Gastroesophageal sphincter (tissue), 4 donors: ENCODE measurements at places on chromosomes 3 and 15.

GRCh38 chr3:118980832-118981231 lies 53.8 kb downstream of the IGSF11 start:
- ATAC-seq, result no peak

DNA sequence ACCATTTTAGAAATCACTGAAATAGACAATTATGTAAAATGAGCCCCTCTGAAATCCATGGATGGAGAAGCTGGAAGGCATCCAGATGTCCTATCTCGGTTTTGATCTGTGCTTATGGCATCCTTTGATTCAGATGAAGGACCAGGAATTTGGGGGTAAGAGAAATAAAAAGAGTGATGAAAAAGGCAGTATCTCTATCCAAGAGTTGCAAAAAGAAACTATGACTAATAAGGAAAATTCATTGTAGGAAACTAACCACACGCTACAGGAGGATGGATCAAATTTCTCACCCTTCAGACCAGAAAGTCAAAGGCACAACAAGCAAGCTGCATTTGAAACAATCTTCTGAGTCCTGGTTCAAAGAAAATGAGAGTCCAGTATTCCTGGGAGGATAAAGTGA lies 34.8 kb downstream of the SRGAP3 start:
- no peak for ATAC-seq

- no peak for ATAC-seq
These were observed 73.0 kb downstream of the FOXP1 start for GRCh38 chr3:71510510-71510909.

GRCh38 chr3:73213896-73214295 lies 152.4 kb downstream of the EBLN2 start:
- ATAC-seq, result no peak

DNA sequence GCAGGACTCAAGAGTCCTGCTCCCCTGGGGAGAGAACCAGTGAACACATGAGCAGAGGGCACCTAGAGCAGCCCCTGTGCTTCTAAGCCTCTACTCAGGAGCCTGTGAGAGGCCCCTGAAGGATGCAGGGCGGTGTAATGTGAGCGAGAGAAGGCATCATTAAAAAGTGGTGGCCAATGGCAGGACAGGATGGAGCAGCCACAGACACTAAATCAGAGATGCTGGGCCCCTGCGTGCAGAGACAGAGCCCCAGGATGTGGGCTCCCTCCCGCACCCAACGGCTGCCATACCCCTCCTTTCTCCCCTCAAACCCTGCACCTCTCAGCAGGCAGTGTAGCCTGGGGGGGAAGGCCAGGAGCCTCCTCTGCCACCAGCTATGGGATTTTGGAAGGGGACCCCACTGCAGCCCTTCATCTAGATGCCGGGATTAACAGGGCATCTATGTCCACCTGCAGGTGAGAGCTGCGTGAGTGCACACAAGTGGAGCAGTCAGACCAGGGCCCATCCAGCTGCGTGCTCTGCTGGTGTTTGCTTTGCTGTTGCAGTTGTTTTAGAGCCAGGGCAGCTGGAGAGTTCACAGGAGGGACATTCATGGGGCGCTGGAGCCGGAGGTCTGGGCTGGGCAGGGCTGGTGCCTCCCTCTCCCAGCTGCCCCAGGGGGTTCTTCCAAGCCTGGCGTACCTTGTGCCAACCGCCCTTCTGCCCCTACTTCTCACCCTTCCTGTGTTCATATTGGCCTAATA lies 5.1 kb upstream of the IQSEC1 start:
- no peak for ATAC-seq
